PC-9 (cell line): ENCODE measurements at places on chromosomes 7 and 10. TPM values are rescaled to one million over a fixed set of nuclear protein-coding genes. Genes with fewer than 3 reads are reported as not detected.

DNA sequence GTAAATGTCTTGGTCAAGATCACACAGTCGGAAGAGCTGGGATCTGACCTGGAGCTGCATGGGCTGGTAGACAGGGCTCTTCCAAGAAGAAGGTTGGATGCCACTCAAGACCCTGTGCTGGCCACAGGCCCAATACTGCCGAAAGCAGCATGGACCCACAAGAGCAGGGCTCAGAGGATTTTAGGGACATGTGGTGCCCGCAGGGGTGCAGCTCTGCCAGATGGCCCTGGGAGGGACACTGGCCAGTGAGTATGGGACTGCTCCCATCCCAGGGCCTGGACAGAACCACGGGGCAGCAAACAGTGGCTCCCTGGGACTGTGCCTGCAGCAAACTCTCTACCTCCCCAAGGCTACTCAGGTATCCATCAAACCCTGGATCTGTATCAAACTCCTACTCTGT, 12.4 kb downstream of the MAT1A start:
- no peak overlapping the region for H3K27ac ChIP-seq
- H3K27me3 ChIP-seq = peaks cover 3% of the 10 kb centered on the region; the same call in 1 of the 2 replicates
- DNase-seq = no peak
- H3K4me1 ChIP-seq = peaks cover 6% of the 10 kb centered on the region
- no peak overlapping the region for H3K4me3 ChIP-seq

DNA sequence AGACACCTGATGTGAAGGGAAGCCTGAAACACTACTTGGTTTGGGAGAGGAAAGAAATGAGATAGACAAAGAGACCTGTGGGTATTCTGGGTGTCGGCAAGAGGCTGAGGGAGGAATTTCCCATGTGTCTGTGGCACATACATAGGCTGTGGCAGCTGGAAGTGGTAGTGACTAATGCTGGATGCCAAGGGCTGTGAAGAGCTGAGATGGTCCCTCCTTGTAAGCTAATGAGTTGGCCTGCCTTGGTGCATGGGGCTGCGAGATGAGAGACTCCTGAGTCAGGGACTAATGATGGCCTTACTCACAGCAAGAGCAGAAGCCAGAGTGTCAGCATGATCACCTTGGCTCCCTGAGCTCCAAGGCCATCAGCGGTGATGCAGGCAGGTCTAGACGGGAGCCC, 119.0 kb upstream of the EEPD1 start:
- H3K27me3 ChIP-seq = no peaks in the 10 kb centered on the region
- H3K4me1 ChIP-seq = peaks cover 69% of the 10 kb centered on the region
- no peak overlapping the region for H3K4me3 ChIP-seq
- no peak overlapping the region for H3K27ac ChIP-seq

GRCh38 chr7:119761776-119762175, 511.2 kb upstream of the KCND2 start:
- no peaks in the 10 kb centered on the region for H3K27me3 ChIP-seq
- no peak for DNase-seq
- no peak overlapping the region for H3K4me3 ChIP-seq
- H3K36me3 ChIP-seq = no peaks in the 10 kb centered on the region
- no peak overlapping the region for H3K27ac ChIP-seq
- H3K4me1 ChIP-seq = no peaks in the 10 kb centered on the region

DNA sequence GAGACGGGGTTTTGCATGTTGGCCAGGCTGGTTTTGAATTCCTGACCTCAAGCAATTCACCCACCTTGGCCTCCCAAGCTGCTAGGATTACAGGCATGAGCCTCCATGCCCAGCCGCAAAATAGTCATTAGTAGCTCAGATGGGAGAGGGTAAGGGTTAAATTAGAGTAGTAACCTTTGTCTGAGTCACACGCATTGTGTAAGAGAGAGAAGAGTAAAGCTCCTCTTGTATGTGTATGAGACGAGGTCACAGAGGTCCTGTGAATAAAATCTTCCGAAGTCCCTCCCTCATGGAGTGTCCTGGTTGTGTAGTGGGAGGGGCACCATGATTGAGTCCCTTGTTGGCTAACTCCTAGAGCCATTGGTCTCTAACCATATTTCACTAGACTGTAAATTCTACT, 85.2 kb upstream of the CDC14C start:
- no peak for DNase-seq
- H3K36me3 ChIP-seq = no peaks in the 10 kb centered on the region
- H3K27ac ChIP-seq = no peak overlapping the region

The OR2A5 gene
- not detected in 2 replicates for total RNA-seq

DNA sequence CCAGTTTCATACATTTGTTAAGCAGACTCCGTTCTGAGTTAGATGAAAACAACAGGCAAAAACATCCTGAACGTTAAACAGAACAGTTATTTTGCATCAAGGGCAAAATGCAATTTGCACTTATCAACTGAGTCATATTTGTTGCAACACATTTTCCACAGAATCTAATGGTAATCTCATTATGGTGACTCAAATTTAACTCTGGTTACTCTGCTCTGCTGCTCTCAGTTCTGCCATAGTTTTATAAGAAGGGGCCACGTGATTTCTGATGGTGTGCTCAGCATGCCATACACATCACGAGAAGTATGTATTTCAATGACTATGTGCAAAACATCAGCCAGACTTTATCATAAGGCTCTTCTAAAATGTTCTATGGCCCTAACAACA, 148.8 kb downstream of the CHCHD3 start:
- no peak for DNase-seq
- H3K27ac ChIP-seq = no peak overlapping the region
- no peak overlapping the region for H3K4me3 ChIP-seq
- H3K36me3 ChIP-seq = no peaks in the 10 kb centered on the region
- no peaks in the 10 kb centered on the region for H3K27me3 ChIP-seq

The CLDN4 gene
- 498 and 602 TPM in 2 replicates for total RNA-seq

GRCh38 chr7:46286356-46286755, 365.3 kb upstream of the IGFBP3 start:
- no peak for DNase-seq
- H3K27me3 ChIP-seq = no peaks in the 10 kb centered on the region
- H3K27ac ChIP-seq = no peak overlapping the region
- peaks cover 33% of the 10 kb centered on the region for H3K4me1 ChIP-seq
- H3K36me3 ChIP-seq = no peaks in the 10 kb centered on the region

DNA sequence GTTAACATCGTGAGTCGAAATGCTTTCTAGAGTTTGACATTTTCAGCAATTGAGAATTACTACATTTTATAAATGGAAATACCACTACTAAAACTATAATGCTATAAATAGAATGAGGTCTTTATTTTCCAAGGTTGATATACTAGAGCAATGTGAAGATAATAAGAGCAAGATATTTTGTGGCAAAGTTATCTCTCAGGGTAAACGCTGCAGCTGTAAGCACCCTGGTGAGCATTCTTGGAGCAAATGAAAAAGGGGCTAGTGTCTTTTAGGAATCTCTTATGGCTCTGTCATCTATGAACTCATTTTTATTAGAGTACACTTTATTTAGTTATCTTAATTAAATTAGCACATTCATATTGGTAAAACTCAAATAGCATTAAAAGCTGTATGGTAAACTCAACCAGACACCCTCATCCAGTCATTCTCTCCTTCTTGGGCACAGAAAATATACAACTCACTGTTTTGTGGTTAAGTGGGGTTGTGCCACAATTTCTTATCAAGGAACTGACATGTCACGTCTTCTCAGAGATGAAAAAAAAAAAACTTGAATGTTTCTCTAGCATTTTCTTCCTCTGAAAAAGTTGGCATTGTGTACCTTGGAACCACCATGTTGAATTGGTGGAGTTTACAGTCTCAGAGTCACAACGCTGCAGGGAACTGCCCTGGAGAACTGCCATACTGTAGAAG, 289.5 kb upstream of the PFKP start:
- peaks cover 46% of the 10 kb centered on the region for H3K27me3 ChIP-seq
- no peak for DNase-seq
- H3K4me3 ChIP-seq = no peak overlapping the region
- no peaks in the 10 kb centered on the region for H3K36me3 ChIP-seq

The ZNF365 gene
- total RNA-seq = 1.3 and 1.8 TPM in 2 replicates

The PITX3 gene
- total RNA-seq = not detected in 2 replicates

The FBXL13 gene
- 10.4 and 19.4 TPM in 2 replicates for total RNA-seq

- peak overlapping the region; percentile 73 for H3K4me3 ChIP-seq
- DNase-seq = peak; percentile 63
- no peaks in the 10 kb centered on the region for H3K27me3 ChIP-seq
- 0 out of 2 replicates have a peak, but pooled peaks cover 4% of the 10 kb centered on the region for H3K36me3 ChIP-seq
- peaks cover 35% of the 10 kb centered on the region for H3K4me1 ChIP-seq
Measured at GRCh38 chr7:32890793-32891042, 842 bp downstream of the KBTBD2 start.

GRCh38 chr10:75418293-75418692, 13.1 kb upstream of the LRMDA start:
- no peak for DNase-seq
- no peak overlapping the region for H3K4me3 ChIP-seq
- H3K36me3 ChIP-seq = no peaks in the 10 kb centered on the region
- no peaks in the 10 kb centered on the region for H3K27me3 ChIP-seq

DNA sequence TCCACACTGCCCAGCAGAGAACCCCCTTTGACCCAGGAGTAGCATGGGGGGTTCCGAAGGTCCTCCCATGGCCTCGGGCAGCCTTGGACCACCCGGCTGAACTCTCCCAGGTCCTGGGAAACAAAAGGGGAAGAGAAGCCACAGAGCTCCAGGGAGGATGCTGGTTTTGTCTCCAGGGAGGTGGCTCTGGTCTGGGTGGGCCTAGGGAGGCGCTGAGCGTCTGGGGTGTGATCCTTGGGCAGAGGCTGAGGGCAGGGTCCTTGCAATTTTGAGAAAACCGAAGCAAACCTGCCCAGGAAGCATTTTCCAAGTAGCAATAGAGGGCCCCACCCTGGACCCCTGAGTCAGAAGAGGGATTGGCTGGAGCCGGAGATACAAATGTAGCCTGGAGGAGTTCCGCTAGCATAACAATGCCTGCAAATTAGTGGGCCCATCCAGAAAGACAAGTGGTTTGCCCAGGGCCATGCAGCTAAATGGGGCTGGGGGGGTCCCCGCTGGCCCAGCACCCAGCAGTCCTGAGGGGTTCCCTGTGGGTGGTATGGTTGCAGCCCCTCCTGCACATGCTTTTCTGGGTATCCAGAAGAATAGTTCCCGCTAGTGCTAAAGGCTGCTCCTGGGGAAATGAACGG, 2.0 kb downstream of the UTF1 start:
- no peak for DNase-seq
- H3K36me3 ChIP-seq = no peaks in the 10 kb centered on the region
- H3K4me1 ChIP-seq = no peaks in the 10 kb centered on the region
- no peak overlapping the region for H3K27ac ChIP-seq
- no peak overlapping the region for H3K4me3 ChIP-seq
- H3K27me3 ChIP-seq = peaks cover 12% of the 10 kb centered on the region; the same call in 1 of the 2 replicates

DNA sequence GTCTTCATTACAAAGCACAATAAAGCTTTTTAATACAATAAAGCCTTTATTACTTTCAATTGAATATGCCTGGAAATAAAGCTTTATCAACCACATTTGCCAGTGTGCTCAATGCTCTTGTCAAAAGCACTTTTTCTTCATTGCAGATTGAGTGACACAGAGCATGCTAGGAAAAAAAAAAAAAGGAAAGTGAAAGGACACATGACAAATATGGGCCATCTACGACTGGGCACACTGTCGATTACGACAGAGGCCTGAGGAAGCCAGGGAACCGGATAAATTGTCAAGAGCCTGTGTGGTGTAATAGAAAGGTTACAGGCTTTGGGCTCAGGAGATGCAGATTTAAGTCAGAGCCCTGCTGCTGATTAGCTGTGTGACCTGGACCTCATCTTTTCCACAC, 84.8 kb upstream of the LRGUK start:
- H3K36me3 ChIP-seq = no peaks in the 10 kb centered on the region
- no peak overlapping the region for H3K27ac ChIP-seq
- H3K27me3 ChIP-seq = no peaks in the 10 kb centered on the region
- no peak overlapping the region for H3K4me3 ChIP-seq

The PGAM1 gene
- total RNA-seq = 177 and 243 TPM in 2 replicates
